H1 (cell line): ENCODE measurements at places on chromosomes 7 and 10.

GRCh38 chr10:15202639-15203038 lies 34.1 kb upstream of the NMT2 start:
- DNase-seq: no peak

DNA sequence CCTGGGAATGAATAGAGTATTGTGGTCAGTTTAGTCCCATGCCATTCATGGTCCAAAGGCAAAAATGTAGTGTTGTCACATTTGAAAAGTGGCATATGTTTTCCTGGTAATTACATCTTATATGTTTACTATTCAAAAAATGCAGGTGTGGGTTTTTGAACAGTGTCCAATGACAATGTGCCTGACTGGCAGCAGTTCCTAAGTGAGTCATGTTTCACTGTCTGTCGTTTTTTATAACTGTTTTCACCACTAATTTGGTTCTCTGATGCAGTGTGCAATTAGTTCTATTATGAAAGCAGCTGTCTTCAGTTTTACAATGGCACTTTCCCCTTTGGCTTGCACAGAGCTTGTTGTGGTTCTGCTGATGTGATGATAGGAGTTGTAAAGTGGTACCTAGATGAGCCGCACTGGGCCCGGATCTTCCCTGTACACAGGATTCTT lies 162.3 kb downstream of the SEM1 start:
- DNase-seq: no peak

- DNase-seq: no peak
Observed at GRCh38 chr10:101267290-101267680, 38.0 kb upstream of the LBX1 start.

DNA sequence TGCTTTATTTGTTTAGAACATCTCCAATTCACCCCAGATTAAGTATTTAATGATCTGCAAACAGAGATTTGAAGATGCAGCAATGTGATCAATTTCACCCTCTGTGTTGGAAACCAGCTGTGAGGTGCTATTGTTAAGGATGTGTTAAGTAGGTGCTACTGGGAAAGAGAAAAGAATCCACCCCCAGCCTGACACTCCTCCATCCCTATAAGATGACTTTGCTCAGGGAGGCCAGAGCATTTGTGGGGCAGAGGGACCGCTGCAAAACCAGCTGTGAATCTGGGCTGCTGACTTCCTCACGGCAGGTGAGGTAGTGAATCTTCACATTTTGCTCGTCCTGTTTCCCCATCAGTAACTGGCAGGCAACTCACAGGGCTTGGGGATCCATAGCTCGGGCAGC lies 297.5 kb downstream of the GFRA1 start:
- DNase-seq: no peak

DNA sequence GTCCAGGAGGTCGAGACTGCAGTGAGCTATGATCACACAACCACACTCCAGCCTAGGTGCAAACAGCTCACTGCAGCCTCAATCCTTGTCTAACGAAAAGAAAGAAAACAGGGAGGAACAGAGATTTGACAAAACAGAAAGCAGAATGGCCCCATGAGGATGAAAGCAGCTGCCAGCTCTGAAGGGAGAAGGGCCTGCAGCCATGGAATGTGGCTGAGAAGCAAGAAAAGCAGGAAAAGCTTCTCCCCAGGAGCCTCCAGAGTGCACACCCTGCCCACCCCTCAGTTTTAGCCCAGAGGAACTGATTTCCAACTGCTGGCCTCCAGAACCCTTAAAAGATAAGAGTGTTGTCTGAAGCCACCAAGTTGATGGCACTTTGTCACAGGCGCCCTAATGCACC lies 13.0 kb downstream of the ESYT2 start:
- DNase-seq: peak; percentile 41

- DNase-seq: no peak
Observed at GRCh38 chr7:111858331-111858730, 296.0 kb upstream of the IMMP2L start.

DNA sequence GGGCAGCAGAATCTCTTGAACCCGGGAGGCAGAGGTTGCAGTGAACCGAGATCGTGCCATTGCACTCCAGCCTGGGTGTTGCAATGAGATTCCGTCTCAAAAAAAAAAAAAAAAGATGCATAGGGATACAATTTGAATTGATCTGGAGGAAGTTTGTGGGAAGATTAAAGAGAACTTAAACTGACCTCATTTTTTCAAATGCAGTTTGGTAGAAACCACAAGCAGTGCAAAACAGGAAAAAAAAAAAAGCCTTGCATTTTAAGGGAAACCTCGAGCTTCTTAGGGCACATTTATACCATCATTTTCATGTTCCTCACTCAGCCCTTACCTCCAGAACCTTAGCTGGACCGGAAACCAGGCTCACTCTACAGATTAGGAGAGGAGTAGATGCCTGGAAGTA lies 2.8 kb downstream of the KCTD7 start:
- DNase-seq: no peak

GRCh38 chr10:128046953-128047290 lies 79.3 kb downstream of the MKI67 start:
- no peak for DNase-seq
